ENCODE measurements at places on chromosomes 5 and 9.

- DNase-seq = peak; percentile 34
Observed at GRCh38 chr9:87606841-87607521, 109.3 kb downstream of the DAPK1 start.

DNA sequence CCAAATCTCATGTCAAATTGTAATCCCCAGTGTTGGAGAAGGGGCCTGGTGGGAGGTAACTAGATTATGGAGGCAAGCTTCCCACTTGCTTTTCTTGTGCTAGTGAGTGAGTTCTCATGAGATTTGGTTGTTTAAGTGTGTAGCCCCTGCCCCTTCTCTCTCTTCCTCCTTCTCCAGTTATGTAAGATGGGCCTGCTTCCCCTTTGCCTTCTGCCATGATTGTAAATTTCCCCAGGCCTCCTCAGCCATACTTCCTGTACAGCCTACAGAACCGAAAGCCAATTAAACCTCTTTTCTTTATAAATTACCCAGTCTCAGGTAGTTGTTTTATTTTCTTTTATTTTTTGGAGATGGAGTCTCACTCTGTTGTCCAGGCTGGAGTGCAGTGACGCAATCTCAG, 18.2 kb upstream of the TXNDC8 start:
- DNase-seq = no peak

DNA sequence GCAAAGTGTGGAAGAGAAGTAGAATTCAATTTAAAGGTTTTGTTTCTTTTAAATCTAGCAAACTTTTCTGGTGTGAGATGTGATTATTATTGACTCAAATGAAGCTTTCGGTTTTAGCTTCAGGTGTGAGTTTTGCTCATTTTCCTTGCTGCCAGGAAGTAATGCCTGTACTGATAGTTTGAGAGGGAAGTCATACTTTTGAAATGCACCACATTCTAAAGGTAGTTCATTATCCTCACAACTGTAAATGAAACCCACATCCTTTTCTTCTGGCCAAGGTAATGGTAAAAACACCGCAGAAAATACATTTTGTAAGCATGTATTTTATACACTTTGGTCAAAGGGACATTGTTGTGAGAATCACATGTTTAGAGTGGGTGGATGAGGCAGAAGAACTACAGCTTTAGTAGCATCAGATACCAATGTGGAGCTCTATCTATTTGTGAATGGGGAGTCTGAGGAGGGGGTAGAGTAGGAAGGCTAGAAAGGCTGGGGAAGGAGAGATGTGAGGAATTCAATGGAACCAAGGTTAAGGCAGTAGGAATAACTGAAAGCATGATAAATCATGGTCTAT, 167.0 kb upstream of the CDKN2B start:
- no peak for DNase-seq

- DNase-seq = no peak
Observed at GRCh38 chr9:95574176-95574575, 57.4 kb upstream of the PTCH1 start.

DNA sequence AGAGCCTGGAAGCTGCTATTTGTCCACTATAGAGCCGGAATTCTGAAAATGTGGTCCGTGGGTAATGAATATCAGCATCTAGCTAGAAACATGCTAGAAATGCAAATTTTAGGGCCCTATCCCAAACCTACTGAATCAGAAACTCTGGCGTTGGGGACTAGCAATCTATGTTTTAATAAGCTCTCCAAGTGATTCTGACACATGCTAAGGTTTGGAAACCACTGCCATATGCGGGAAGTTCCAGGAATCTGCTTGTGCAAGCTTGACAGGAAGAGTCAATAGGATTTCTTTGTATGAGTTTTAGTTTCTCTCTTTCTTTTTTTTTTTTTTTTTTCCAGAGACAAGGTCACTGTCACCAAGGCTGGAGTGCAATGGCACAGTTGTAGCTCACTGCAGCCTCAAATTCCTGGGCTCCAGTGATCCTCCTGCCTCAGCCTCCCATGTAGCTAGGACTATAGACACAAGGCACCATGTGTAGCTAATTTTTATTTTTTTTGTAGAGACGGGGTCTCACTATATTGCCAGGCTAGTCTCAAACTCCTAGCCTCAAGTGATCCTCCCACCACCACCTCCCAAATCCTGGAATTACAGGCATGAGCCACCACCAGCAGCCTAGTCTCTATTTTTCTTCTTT, 26.4 kb upstream of the CARNMT1 start:
- peak; percentile 44 for DNase-seq

- DNase-seq = no peak
Observed at GRCh38 chr5:143479394-143479793, 75.9 kb upstream of the NR3C1 start.

GRCh38 chr5:38478878-38479277, 77.6 kb downstream of the LIFR start:
- no peak for DNase-seq

DNA sequence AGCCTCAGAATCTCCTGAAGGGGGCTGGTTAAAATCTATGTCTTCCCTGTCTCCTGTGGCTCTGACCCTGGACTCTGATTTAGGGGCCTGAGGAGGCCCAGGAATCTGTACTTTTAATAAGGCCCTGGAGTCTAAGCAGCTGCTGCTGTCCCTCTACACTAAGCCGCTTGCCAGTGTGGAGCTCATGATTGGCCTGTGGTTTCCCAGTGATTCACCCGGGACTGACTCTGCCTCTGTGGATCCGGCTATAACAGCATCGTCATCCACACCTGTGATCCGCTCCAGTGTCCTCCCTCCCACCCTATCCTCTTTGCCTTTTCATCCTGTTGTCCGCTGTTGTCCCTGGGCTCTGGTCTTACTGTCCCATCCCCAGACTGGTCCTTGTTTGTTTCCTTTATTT, 3.7 kb downstream of the SLC31A2 start:
- no peak for DNase-seq

GRCh38 chr9:34551751-34552605, 29.2 kb upstream of the ENHO start:
- no peak for DNase-seq

DNA sequence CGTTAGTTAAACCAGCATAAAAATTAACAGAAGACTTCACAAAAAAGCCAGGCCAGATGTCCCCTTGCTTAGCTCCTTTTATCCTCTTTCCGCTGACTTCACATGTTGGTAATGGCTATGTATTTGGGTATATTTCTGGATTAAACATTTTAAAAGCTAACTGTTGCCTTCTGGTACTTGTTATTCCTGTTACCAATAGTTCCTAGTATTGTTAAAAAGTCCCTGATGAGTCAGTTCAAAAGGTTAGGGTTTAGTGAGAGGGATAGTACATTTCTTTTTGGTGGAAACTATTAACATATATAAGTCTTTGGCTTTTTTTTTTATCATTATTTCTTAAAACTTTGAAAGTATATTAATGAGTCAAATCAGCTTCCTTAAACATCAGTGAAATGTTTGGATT, 103.2 kb upstream of the ELL2 start:
- DNase-seq = no peak

DNA sequence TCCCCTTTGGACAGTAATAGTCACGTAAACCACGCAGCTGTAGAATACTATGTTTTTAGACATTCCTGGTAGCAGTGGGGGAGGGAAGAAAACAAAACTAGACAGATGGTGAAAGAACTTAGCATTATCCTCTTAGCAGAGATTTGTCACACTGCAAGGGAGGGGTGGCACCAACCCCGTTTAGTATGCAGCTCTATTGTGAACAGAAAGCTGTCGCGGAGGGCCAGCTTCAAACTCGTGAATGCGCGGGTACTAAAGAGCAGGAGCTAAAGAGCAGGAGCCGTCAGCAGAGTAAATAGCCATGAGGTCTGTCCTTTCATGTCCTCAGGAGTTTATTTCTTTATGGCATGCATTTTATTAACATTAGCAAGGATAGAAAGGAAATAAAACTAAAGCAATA, 141.9 kb upstream of the SLC12A2 start:
- no peak for DNase-seq

DNA sequence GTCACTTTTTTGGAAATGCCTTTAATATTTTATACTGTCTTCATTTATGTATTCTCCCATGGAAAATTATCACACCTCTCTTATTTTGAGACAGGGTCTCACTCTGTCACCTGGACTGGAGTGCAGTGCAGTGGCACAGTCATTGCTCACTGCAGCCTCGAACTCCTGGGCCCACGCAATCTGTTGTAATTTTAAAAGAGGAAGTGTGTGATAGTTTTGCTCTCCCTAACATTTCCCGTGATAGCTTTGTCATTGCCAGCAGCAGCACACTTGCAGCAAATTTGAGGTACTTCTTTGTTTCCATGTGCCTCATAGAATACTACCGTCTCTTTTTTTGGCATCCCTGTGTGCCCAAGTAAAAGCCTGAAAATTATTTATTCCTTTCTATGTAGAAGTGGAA, 103.5 kb downstream of the RNF180 start:
- DNase-seq = no peak

DNA sequence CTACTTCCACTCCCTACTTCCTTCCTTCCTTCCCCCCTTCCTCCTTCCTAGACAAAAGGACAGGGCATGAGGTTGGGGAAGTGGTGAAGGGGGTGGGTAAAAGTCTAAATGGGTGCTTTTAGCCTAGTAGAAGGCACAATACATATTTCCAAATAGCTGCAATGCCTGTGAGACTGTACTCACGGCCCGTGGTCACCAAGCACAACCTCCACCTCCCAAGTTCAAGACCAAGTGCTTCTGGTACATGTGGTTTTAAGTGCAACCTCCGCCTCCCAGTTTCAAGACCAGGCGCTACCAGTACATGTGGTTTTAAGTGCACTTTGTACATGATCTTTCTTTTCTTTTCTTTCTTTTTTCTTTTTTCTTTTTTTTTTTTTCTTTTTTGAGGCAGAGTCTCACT, 14.5 kb upstream of the NTNG2 start:
- DNase-seq = no peak

GRCh38 chr5:21593261-21593660, 1259.9 kb downstream of the CDH12 start:
- DNase-seq = no peak

- DNase-seq = no peak
Observed at GRCh38 chr5:122263352-122264030, 48.5 kb upstream of the SNCAIP start.

DNA sequence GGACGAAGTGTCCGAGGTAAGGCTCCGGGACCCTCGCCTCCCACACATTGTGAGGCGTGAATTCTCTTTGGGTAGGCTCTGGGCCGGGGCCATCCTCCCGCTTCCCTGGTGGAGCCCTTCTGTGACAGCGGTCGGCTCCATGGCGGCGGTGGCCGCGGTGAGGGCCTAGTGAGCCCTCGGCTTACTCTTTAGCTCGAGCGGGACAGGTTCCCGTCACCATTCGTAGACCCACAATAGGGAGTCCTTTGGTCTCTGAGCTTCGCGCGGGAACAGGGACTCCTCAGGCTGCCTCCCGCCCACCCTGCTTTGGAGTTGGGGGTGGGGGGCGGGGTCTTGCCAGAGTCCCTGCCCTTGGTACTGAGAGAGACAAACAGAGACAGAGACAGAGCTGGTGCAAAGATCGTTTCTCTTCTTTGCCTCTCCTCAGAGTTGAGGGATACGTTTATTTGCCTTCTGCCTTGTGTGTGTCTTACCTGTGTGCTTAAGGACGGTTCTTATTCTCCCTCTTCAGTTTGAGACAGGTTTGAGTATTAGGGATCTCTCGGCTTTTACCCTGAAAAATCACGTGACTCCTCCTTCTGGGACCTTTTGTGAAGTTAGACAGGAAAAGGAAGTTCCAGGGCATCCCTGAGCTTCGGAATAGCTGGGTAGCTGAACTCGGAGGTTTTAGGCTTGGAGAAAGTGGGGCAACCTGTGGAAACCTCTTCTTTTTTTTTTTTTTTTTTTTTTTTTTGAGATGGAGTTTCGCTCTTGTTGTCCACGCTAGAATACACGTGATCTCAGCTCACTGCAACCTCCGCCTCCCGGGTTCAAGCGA, 833 bp downstream of the ANKHD1 start:
- no peak for DNase-seq

DNA sequence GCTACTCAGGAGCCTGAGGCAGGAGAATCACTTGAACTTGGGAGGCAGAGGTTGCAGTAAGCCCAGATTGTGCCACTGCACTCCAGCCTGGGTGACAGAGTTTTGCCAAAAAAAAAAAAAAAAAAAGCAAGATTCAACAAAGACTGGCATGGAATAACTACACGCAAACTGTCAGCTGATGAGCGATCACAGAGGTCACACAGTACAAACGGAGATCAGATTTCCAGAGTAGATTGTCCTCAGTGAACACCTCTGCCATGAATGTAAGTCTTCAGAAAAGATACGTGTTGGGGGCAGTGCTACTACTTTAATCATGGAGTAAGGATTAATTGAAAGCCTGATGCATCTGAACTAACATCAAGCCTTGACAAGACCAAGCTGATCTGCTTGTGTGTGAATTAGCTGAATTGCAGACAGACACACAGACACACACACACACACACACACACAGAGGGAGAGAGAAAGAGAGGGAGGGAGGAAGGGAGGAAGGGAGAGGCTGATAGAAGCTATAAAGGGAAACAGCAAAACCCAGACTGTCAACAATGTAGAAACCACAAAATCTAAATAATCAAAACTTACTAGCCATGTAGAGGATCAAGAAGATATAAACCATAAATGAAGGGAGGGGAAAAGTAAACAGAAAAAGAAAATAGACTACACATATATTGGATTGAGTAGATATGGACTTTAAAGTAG, 222.9 kb upstream of the ZNF462 start:
- DNase-seq = no peak

DNA sequence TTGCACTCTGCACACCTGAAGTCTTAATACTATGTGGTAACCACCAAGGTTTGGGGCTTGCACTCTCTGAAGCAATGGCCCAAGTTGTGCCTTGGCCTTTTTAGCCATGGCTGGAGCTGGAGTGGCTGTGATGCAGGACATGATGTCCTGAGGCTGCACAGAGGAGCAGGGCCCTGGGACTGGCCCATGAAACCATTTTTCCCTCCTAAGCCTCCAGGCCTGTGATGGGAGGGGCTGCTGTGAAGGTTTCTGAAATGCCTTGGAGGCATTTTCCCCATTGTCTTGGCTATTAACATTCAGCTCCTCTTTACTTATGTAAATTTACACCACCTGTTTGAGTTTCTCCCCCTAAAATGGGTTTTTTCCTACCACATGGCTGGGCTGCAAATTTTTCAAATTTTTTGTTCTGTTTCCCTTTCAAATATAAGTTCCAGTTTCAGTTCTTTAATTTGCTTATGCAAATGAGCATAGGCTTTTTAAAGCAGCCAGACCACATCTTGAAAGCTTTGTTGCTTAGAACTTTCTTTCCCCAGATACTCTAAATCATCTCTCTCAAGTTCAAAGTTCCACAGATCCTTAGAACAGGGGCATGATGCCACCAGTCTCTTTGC, 237.4 kb upstream of the DMAC1 start:
- no peak for DNase-seq

GRCh38 chr5:60453186-60453976, 246.6 kb downstream of the DEPDC1B start:
- DNase-seq = no peak

- DNase-seq = no peak
Observed at GRCh38 chr5:172837640-172838039, 3.6 kb downstream of the ERGIC1 start.

GRCh38 chr9:130139251-130139650, 33.0 kb upstream of the NCS1 start:
- DNase-seq = no peak

All from BJ (cell line).